Sciatic nerve (tissue), 2 donors: ENCODE measurements at places on chromosomes 3 and 15.

DNA sequence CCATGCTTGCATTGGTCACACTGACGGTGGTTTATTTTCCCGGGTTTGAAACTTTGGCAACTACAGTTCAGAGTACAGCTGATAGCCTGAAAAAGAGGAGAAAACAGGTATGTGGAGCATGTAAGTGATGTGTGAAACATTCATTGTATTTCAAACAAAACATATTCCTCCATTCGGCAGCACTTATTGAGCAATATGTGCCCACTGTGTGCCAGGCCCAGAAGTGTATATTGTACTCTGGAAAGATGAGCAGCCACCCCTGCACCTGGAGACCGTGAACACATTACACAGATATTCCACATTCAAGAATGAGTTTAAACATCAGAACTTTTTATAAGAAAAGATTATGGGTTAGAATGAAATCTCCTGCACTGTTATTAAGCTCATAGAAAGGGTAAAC is 16.3 kb downstream of the BNC1 start:
- DNase-seq = no peak

- DNase-seq = peak; percentile 62
Measured at GRCh38 chr15:69414701-69415167, 585 bp downstream of the KIF23 start.

GRCh38 chr3:60517134-60517533 is 734.1 kb downstream of the FHIT start:
- no peak for DNase-seq

GRCh38 chr3:13378155-13378554 is 42.0 kb downstream of the NUP210 start:
- no peak for DNase-seq

DNA sequence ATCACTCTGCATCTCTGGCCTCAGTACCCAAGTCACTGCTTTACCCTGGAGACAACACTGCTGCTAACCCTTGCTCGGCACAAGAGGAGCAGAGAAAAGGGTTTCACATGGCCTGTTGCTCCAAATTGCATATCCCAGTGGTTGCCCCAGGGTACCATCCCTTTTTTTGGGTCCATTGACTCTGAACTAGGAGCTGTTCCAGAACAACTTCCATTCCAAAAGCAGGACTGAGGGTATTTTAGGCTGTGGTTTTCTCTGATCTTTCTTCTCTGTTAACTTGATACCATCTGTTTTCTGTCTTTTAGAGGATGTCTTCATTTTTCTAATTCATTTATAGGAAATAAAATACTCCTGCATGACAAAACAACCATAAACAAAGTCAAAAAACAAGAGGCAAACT is 17.3 kb upstream of the RYK start:
- no peak for DNase-seq

DNA sequence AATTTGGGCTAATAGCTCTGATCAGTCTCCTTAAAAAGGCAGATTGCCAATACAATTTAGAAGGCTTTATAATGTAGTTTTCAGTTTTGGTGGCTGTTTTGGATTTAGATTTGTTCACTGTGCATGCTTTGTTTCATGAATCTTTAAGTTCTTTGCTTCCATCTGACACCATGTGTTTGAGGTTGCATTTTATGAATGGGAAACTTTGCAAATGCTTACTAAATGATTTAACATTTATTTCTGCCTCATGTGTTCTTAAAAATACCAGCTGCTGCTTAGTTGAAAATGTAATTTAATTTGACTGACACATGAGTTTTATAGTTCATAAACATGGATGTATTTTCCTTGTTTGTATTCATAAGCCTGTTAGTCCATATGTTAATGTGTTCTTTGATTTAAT is 78.6 kb downstream of the RNF13 start:
- DNase-seq = no peak

DNA sequence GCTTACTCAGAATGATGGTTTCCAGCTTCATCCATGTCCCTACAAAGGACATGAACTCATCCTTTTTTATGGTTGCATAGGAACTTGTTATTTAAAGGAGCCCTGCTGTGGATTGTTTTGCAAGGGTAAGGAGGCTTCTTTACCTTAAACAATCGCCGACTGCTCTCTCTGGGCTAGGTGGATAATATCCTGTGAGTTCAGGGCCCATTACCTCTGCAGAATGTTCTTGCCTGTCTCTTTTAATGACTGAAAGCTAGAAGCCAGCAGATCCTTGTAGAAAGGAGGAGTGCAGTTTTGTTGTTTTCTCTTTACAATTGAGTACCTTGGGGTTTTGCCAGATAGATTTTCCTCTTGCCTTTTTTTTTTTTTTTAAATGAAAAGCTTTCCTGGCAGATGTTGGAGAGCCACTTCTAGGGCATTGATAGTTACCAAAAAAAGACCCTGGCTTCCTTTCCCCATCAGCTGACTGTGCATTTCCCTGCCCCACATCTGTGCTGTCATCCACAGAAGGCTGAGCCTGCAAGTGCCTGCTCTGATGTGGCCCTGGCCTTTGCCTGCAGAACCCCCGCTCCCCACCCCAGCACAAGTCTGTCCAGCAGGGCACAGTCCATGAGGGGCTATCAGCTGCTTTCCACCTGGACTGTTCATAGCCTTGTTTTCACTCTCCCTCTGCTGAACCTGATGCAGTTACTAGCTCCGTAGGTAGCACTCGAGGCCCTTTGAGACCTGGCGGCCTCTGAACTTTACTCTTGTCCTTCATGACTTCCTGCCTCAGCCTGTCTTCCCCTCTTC is 113.1 kb downstream of the CHCHD6 start:
- no peak for DNase-seq

GRCh38 chr3:10332481-10333348 is 11.8 kb upstream of the SEC13 start:
- no peak for DNase-seq

GRCh38 chr3:177401375-177401774 is 204.1 kb upstream of the TBL1XR1 start:
- DNase-seq = no peak

GRCh38 chr3:169574531-169574930 is 89.0 kb downstream of the MECOM start:
- DNase-seq = no peak

DNA sequence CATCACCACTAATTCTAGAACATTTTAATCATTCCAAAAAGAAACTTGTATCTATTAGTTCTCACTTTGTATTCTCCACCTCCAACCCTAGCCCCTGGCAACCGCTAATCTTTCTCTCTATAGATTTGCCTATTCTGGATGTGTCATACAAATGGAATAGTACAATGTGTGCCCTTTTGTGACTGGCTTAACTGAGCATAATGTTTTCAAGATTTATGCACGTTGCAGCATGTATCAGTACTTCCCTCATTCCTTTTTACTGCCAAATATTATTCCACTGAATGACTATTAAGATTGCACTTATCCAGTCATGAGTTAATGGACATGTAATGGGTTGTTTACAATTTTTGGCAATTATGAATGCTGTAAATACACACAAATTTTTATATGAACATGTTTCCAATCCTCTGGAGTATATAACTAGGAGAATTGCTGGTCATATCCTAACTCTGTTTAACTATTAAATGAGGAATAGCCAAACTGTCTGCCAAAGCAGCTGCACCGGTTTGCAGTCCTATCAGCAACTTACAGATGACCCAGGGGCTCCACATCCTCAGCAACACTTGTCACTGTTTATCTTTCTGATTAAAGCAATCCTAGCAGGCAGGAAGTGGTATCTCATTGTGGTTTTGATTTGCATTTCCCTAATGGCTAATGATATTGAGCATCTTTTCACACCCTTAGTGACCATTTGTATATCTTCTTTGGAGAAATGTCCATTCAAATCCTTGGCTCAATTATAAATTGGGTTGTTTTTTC is 42.9 kb downstream of the DCUN1D1 start:
- DNase-seq = no peak

GRCh38 chr15:81026836-81027599 is 26.3 kb downstream of the TLNRD1 start:
- DNase-seq = no peak

GRCh38 chr3:106836906-106837305 is 540.3 kb upstream of the CCDC54 start:
- no peak for DNase-seq

DNA sequence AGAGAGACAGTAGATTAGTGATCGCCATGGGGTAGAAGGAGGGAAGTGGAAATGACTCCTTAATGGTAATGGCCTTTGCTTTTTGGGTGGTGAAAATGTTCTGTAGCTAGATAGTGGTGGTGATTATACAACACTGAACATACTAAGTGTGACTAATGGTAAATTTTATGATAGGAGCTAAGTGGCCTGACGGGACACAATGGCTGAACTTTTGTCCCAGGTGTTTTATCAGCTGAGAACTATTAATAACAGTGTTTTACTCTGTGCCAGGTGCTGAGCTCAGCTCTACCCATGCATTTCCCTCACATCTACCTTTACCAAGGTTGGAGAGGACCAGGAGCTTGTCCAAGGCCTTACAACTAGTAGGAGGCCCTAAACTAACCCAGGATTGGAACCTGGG is 66.8 kb downstream of the TRIM71 start:
- DNase-seq = no peak

DNA sequence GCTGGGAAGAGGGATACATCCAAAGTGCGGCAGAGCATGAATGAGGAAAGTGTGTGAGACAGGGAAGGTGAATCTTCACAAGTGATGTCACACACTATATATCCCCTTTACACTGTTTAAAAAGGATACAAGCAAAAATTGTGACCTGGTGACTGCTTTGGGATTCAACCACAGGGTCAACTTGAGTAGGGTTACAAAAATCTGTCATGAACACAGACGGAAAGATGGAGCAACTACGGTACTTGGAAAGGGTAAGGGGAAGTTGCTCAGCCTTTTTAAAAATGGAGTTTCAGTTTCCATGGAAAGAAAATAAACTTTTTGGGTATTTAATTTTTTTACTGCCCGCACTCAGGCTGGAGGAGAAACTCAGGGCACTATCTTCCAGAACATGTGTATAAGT is 60.3 kb downstream of the B3GNT5 start:
- DNase-seq = no peak

DNA sequence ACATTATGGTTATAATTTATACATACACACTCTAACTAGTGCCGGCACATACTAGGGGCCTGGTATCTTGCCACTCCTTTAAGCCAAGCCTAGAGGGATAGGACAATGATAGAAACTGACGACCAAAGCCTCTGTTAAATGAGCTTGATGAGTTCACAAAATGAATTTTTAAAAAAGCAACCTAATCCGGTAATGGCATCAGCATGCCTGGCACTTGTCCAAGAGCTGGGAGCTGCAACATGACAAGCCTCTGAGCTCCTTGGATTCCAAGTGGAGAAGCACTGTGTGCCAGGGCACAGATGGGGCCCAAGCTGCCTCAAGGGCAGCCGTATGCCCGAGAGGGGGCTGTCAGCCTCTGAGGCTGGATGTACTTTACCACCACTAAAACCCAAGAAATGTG is 9.7 kb downstream of the ETV5 start:
- DNase-seq = peak; percentile 80

DNA sequence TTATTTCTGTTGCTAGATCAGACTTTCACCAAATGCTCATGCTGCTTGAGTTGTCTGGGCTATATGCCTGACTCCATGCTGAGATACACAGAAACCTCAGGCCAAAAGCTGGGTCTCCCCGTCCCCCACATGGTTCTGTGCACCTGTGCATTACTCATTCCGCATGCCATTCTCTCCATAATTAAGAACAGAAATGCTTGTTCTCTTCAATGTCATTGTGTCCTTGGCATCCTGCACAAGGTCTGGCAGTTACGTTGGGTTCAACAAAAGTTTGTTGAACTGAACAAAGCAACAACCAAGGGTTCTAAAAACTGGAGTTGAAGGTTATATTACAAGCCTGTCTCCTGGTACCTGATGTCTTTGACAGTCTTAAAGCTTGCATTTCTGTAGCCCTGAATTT is 177.5 kb downstream of the FNDC3B start:
- DNase-seq = no peak

DNA sequence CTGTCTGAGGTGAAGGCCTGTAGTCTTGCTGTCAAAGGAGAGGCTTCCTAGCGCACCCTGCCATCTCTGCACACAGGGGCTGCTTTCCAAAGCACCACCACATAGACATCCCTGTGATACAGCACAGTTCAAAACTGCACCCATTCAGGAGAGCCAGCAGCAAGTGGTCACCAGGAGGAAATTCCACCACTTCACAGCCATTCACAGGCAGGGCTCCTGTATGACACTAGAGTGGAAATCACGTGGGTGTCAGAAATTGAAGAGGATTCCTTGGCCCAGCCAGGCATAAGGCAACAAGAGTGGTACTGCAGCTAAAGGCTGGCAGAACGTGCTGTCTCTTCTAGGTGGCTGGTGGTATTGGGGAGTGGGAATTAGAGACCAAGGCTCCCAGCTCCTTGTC is 102.8 kb downstream of the RFTN1 start:
- no peak for DNase-seq

DNA sequence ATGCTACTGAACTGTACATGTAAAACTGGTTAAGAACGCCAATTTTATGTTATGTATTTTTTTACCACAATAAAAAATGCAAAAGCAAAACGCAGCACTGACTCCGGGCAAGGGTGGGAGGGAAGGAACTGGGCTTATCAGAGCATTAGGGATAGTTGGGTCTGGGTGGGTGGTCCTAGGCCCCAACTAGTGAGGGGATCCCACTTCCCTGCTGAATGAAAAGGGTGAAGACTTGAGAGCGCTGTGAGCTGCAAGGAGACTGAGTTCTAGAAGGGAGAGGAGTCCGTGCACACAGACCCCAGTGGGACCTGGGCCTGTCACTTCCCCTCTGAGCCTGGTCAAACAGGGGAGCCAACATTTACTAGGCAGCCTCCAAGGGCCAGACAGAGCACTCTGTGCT is 98.6 kb downstream of the TPRA1 start:
- DNase-seq = no peak

DNA sequence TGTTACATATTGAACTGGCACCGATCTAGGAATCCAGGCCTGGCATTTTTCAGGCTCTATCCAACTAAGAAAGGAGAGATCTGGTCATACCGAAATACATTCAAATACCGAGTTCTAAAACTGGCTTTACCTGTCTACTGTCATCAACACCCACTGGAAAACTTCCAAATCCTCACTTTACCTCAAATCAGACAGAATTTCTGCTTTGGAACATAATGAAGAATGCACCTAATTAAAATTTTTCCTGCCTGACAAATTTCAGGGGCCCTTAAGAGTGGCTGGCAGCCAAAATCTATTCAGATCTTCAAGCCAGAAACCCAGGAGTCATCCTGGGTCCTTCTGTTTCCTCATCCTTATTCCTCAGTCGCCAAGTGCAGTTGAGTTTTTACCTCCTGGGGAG is 198.6 kb upstream of the FEZF2 start:
- no peak for DNase-seq
